Esophagus muscularis mucosa (tissue), 4 donors: ENCODE measurements at places on chromosomes 5 and 9.

DNA sequence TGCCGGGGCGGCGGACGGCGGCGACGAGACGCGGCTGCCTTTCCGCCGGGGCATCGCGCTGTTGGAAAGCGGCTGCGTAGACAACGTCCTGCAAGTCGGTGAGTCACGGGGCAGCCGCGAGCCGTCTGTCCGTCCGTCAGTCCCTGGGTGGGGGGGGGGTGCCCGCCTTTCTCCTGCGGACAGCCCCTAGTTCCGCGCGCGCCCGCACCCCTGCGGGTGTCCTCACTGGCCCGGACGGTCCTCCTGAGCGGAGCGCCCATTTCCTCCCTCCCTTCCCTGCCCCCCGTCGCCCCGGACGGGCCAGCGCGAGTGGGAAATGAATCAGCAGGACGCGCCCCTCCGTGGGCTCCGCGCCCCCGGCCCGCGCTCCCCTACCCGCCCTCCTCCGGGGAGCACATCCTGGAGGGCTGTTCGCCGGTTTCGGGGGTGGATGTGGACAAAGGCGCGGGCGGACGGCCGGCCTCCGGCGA is 828 bp downstream of the ZSWIM6 start:
- DNase-seq: no peak

DNA sequence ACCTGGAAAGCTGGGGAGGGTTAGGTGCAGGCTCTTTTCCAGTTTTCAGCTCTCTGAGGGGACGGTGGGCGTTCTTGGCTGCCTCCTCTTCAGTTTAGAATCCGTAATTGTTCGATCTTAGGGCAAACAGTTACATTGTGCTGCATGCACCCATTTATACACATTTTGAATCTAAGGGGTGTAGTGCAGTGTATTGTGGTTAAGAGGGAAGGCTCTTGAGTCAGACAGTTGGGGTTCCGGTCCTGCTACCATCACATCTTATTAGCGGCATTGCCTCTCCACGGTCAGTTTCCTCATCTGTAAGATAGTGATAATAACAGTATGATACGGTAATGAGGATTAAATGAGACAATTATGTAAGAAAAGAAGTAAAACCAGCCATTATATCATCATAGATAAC is 625 bp downstream of the EXOSC2 start:
- no peak for DNase-seq

- DNase-seq: no peak
Measured at GRCh38 chr5:94326586-94326985, 291.8 kb downstream of the KIAA0825 start.

DNA sequence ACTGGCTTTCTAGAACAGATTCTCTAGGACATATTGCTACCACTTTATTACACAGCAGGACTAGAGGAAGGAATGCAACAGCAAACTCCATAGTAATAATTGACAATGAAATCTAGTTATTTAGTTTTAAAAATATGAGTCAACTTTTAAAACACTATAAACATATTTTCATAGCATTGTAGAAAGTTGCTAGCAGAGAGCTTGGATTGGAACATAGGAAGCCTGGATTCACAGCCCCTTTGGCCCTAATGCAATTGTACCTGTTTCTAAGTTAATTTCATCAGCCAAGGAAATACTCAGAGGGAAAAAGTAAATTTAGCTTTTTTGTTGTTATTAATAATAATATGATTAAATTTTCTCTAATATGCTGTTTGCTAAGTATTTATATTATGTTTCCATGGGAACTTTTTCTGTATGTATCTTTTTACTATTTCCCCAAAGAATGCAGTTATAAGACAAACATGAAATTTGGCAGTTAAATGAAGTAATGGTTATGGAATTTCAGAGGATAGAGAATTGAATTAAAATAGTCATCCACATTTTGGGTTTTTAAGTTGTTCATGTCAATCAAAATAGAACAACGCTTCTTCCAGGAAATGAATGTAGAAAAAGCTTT is 45.6 kb downstream of the VCAN start:
- no peak for DNase-seq

DNA sequence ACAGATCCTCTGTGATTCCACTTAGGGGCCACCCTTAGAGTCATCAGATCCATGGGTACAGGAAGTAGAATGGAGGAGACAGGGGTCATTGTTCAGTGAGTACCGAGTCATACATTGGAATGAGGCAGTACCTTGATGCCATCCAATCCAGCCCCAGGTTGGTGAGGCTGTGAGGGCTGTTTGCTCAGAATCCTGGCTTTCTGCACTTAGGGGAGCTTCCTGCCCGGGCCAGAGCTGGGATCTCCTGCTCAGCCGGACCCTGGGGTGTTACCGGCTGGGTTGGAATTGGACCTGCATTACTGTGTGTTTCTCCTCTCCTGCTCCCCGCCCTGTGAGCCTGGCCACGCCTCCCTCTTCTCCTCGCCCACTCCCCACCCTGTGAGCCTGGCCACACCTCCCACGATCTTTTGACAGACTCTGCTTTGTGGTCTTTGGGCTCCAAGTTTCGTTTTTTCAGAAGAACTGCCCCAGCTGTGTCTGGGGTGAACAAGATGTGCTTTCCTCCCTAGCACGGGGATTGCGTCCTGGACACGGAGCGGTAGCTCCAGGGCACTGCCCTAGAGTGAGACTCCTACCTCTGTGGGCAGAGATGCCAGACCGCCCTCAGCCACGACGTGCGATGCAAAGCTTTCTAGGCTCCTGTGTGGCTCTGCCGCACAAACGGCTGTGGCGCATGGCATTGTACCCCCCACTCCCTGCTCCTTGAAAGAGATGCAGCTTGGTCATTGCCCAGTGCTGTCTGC is 15.4 kb downstream of the TRAF2 start:
- no peak for DNase-seq

DNA sequence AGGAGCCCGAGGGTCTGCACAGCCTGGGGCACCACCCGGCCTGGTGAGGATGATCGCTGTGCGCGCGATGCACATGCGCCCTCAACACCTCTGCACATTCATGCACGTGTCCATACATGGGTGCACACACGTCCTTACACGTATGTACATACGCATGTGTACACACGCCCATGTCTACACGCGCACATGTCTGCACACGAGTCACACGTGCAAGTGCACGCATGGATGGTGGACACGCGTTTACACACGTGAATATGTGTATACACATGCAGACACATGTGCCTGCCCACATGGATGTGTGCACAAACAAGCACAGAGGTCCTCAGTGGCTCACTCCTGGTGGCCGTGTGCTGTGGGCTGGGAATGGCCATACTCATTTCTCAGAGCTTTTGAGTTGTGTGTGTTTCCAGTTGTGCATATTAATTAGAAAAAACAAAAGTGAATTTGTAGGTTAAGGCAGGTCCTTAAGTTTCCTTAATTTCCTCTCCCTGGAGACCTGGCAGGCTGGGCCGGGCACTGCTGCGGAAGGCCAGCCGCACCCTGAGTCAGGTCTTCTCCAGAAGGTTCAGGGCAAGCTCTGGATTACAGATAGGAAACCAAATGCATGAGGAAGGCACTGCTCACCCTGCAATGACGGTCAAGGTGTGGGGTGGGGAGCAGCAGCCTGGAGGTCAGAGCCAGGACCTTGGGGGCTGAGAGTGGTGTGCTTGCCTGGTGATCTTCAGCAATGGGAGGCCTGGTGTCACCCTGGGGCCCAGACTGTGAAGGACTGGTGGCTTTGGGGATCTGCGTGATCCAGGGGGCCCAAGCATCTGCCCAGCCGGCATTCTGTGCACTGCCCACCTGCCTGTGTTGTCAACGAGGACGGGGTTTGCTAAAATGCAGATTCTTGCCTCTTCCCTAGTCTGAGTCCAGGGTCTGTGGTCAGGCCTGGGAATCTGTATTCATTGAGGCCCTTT is 1.3 kb upstream of the RNU6ATAC start:
- no peak for DNase-seq

DNA sequence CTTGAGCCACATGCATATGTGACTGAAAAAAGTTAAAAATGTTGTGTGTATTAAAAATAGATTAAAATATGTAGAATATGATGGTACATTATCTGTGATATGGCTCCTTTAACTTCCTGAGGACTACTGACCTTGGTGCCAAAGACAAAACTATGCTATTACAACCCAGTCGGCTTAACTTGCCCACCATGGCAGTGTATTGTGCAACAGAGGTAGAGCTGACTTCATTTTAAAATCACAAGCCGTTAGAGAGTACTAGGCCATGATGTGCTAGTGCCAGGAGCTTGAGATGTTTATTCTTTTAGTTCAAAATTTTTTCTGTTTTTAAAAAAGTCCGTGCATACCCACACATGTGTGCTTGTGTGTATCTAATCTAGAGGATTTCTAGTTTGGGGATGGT is 46.3 kb downstream of the NAA35 start:
- DNase-seq: no peak

GRCh38 chr5:103264508-103264907 is 5.9 kb downstream of the MACIR start:
- no peak for DNase-seq

- DNase-seq: peak; percentile 37
Measured at GRCh38 chr5:34020726-34021125, 12.9 kb upstream of the AMACR start.

- DNase-seq: no peak
Measured at GRCh38 chr5:39896706-39897105, 471.9 kb upstream of the DAB2 start.

GRCh38 chr5:168552146-168552545 is 23.0 kb downstream of the FBLL1 start:
- no peak for DNase-seq

- no peak for DNase-seq
Measured at GRCh38 chr5:87898574-87898973, 370.1 kb downstream of the TMEM161B start.

GRCh38 chr5:73694089-73694488 is 68.1 kb downstream of the ARHGEF28 start:
- no peak for DNase-seq

GRCh38 chr9:71812385-71812784 is 44.1 kb upstream of the CEMIP2 start:
- DNase-seq: no peak

GRCh38 chr9:132184124-132184523 is 22.3 kb downstream of the NTNG2 start:
- no peak for DNase-seq

GRCh38 chr5:132768485-132768868 is 8.6 kb downstream of the SEPTIN8 start:
- no peak for DNase-seq

GRCh38 chr5:179762079-179762780 is 29.6 kb downstream of the MAML1 start:
- DNase-seq: no peak

- no peak for DNase-seq
Measured at GRCh38 chr9:122657527-122657926, at the start of gene OR1B1. OR1B1 (minus strand) TSS chr9:122657627.

- no peak for DNase-seq
Measured at GRCh38 chr5:145775893-145776444, 59.2 kb downstream of the PRELID2 start.

- no peak for DNase-seq
Measured at GRCh38 chr5:138625134-138625533, 49.9 kb upstream of the HSPA9 start.

DNA sequence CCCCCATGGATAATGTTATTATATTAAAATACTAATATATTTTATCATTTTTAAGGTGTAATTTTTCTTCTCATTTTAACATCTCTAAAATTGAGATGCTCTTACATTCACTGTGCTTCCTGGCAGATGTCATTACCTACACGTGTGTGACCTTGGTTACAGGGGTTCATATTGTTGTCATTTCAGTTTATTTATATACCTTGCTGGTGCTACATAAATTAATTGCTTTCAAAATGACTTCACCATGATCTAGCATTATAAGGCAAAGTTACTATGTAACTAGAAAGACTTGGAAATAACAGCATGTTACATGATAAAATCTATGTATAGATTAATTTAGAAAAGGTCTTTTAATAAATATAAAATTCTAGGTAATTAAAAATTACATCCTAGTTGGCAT is 60.9 kb downstream of the ARHGEF28 start:
- no peak for DNase-seq

GRCh38 chr5:153598099-153598498 is 107.6 kb downstream of the GRIA1 start:
- DNase-seq: no peak

GRCh38 chr5:120869831-120870230 is 405.7 kb downstream of the PRR16 start:
- no peak for DNase-seq

GRCh38 chr9:95370064-95370463 is 52.6 kb upstream of the FANCC start:
- DNase-seq: no peak

GRCh38 chr9:72834994-72835393 is 117.9 kb downstream of the ALDH1A1 start:
- DNase-seq: no peak

DNA sequence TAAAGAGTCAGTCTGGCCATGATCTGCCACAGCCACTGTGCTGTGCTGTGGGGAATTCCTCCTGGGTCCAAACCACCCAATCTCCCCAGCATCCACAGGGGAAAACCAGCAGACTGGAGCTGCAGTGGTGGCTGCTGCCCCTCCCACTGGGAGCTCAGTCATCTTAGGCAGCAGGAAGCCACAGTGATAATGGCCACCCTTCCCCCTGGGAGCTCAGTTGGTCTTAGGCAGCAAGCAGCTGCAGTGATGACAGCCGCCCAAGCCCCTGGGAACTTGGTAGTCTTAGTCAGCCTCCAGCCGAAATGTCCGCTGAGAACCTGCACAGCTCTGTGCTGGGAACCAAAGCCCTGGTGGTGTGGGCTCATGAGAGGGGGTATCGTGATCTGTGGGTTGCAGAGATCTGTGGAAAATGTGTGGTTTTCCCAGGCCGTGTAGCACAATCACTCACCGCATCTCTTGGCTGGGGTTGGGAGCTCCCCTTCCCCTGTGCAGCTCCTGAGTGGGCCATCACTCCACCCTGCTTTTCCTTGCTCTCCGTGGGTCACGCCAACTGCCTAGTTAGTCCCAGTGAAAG is 38.4 kb upstream of the SMIM15 start:
- no peak for DNase-seq

GRCh38 chr5:34042321-34042720 is 692 bp downstream of the C1QTNF3 start:
- no peak for DNase-seq

DNA sequence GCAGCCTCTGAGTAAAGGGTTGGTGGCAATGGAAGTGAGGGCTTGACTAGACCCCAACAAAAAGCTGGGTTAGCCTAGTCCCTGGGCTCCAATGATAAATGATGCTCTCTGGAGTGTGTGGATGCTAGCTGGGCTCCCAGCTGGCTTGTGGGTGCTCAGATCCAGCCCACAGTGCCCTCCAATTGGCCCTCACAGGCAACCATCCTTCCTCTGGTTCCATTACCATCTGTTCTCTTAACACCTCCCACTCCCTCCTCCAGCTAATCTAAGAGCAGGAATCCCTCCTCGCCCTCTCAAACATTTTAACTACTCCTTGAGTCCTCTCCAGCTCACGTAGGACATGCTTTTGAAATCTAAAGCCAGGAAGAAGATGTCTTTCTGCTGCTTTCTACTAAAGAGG is 25.2 kb upstream of the FRMD3 start:
- no peak for DNase-seq

- no peak for DNase-seq
Measured at GRCh38 chr9:37292896-37293295, 129.6 kb upstream of the GRHPR start.

- DNase-seq: no peak
Measured at GRCh38 chr5:131423056-131423455, 159.2 kb downstream of the CDC42SE2 start.

DNA sequence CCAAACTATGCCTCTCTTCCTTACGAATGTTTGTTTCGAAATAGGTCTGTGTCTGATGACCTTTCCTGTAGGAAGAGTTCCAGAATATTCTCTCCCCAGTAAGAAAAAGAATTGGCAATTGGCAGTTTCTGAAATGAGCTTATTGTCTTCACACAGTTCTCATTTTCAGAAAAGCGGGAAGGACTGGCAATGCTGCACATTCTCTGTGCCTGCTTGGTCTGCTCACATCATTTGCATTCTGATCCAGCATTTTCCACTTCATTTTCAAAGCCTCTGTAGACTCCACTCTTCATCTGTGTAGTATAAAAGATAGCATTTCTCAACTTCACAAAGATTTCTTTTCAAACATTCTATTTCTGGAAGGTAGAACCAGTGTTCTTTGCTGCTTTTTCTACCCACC is 120.6 kb upstream of the CCDC112 start:
- peak; percentile 34 for DNase-seq
